Vagina (tissue), 2 donors: ENCODE measurements at places on chromosomes 11 and 22. TPM values are rescaled to one million over a fixed set of nuclear protein-coding genes. Genes with fewer than 3 reads are reported as not detected.

DNA sequence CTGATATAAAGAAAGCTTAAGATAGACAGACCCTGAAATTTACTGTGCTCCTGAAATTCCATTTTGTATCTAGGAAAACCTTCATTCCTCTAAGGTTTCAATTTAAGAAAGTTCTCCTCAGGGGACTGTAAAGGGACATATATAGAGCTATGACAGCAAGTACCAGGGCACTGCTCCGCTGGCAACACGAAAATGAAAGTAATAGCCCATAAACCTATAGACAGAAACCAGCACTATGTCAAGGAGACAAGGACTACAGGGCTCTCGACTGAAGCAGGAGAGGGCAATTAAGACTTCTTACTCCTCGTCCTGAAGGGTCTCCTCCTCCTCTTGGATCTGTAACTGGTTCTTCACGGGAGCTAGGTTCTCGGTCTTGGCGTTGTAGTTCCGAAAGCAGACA is 6.9 kb downstream of the FEZ1 start:
- H3K4me3 ChIP-seq: no peak overlapping the region
- H3K27ac ChIP-seq: no peak overlapping the region
- peak; percentile 20 for DNase-seq
- no peaks in the 10 kb centered on the region for H3K36me3 ChIP-seq
- peaks cover under 1% of the 10 kb centered on the region for H3K4me1 ChIP-seq

Gene PDXP
- total RNA-seq: 6.4 TPM

- H3K36me3 ChIP-seq: no peaks in the 10 kb centered on the region
- no peak overlapping the region for H3K4me3 ChIP-seq
- no peaks in the 10 kb centered on the region for H3K4me1 ChIP-seq
- DNase-seq: no peak
Observed at GRCh38 chr11:105740164-105740903, 130.5 kb downstream of the GRIA4 start.

- no peak for DNase-seq
- H3K36me3 ChIP-seq: no peaks in the 10 kb centered on the region
- H3K27ac ChIP-seq: no peak overlapping the region
- peaks cover 18% of the 10 kb centered on the region for H3K4me1 ChIP-seq
Observed at GRCh38 chr11:95684701-95685100, 104.9 kb downstream of the FAM76B start.

- H3K4me1 ChIP-seq: peaks cover 13% of the 10 kb centered on the region
- DNase-seq: no peak
- no peak overlapping the region for H3K4me3 ChIP-seq
- H3K27ac ChIP-seq: no peak overlapping the region
- no peaks in the 10 kb centered on the region for H3K27me3 ChIP-seq
- H3K36me3 ChIP-seq: no peaks in the 10 kb centered on the region
Observed at GRCh38 chr11:130141561-130142341, 17.8 kb upstream of the ST14 start.

DNA sequence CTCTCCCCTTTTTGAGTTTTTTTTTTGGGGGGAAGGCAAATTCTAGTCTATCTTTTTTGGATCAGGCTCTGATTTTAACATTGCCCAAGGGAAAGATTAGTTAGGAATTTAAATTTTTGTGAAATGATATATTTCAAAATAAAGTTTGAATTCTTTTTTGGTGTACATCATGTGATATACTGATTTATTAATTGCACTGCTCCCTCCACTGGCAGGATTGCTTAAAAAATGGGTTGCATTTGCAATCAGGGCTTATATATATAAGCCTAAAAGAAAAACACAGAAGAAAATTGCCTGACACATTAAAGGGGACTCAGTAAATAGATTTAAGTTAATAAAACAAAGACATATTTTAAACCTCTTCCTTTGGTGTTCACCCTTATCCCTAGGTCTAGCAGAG is 1.2 kb downstream of the DYNC2H1 start:
- peaks cover 27% of the 10 kb centered on the region for H3K4me1 ChIP-seq
- H3K4me3 ChIP-seq: peak overlapping the region; percentile 73
- no peaks in the 10 kb centered on the region for H3K27me3 ChIP-seq
- H3K27ac ChIP-seq: no peak overlapping the region
- H3K36me3 ChIP-seq: no peaks in the 10 kb centered on the region
- DNase-seq: no peak

Gene RNF26
- 19.6 TPM for total RNA-seq

- DNase-seq: no peak
- no peaks in the 10 kb centered on the region for H3K4me1 ChIP-seq
- H3K4me3 ChIP-seq: no peak overlapping the region
- no peaks in the 10 kb centered on the region for H3K27me3 ChIP-seq
Observed at GRCh38 chr11:93403930-93404329, 73.4 kb downstream of the DEUP1 start.

- H3K4me3 ChIP-seq: no peak overlapping the region
- H3K36me3 ChIP-seq: no peaks in the 10 kb centered on the region
- no peaks in the 10 kb centered on the region for H3K4me1 ChIP-seq
- no peaks in the 10 kb centered on the region for H3K27me3 ChIP-seq
Observed at GRCh38 chr11:107804971-107805370, 53.6 kb downstream of the SLC35F2 start.

Gene SPDYC
- total RNA-seq: not detected
